ENCODE measurements at places on chromosomes 1 and 21. TPM values are rescaled to one million over a fixed set of nuclear protein-coding genes. Genes with fewer than 3 reads are reported as not detected.

GRCh38 chr1:216332003-216332402 is 91.2 kb downstream of the USH2A start:
- H3K36me3 ChIP-seq = no peaks in the 10 kb centered on the region
- no peak overlapping the region for H3K4me3 ChIP-seq
- no peak for DNase-seq
- no peaks in the 10 kb centered on the region for H3K27me3 ChIP-seq

GRCh38 chr1:235074523-235075047 is 54.1 kb downstream of the TOMM20 start:
- H3K4me3 ChIP-seq = no peak overlapping the region
- H3K36me3 ChIP-seq = no peaks in the 10 kb centered on the region
- H3K27ac ChIP-seq = peak overlapping the region; percentile 82
- H3K4me1 ChIP-seq = peaks cover 40% of the 10 kb centered on the region

The MACF1 gene
- 214 TPM for total RNA-seq

DNA sequence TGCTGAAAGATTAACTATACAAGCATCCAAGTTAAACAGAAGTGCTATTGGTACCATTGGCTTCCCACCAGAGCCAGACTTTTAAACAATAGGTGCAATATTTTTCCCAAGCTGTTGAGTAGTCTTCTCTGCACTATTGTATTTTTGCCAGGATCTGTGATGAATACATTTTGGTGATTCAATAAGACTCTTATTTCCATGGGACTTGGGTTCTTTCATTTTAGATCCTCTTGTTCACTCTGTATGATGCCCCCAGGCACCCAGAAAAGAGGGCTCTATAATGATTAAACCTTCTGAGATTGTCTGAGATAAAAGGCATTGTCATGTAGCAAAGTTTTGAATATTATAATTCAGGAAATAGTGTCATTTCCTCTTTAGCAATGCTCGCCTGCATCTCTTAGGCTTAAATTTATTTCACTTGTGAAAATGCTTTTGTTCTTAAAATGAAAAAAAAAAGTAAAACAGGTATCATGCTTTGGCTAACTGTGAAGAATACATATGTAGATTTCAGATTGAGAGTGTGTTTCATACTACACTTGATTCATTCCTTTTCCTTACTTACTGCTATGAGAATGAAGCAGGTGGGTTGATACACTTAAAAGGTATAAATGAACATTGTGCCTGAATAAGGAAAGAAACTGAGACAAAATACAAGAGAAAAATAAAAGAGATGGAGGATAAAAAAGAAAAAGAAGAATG is 275.0 kb downstream of the HMCN1 start:
- no peak overlapping the region for H3K4me3 ChIP-seq
- no peaks in the 10 kb centered on the region for H3K4me1 ChIP-seq
- no peaks in the 10 kb centered on the region for H3K36me3 ChIP-seq
- H3K27ac ChIP-seq = no peak overlapping the region
- DNase-seq = no peak

- H3K4me1 ChIP-seq = peaks cover 16% of the 10 kb centered on the region
- H3K27ac ChIP-seq = peak overlapping the region; percentile 96
- H3K27me3 ChIP-seq = no peaks in the 10 kb centered on the region
- H3K4me3 ChIP-seq = peak overlapping the region; percentile 13
- DNase-seq = no peak
These were observed 3.1 kb upstream of the NID1 start for GRCh38 chr1:236067854-236068454.

The CNTN2 gene
- total RNA-seq = 6.1 TPM

- H3K27me3 ChIP-seq = no peaks in the 10 kb centered on the region
- H3K36me3 ChIP-seq = no peaks in the 10 kb centered on the region
- no peak for DNase-seq
- no peaks in the 10 kb centered on the region for H3K4me1 ChIP-seq
- no peak overlapping the region for H3K27ac ChIP-seq
- H3K4me3 ChIP-seq = no peak overlapping the region
These were observed 6.3 kb upstream of the GOLT1A start for GRCh38 chr1:204219971-204220616.

DNA sequence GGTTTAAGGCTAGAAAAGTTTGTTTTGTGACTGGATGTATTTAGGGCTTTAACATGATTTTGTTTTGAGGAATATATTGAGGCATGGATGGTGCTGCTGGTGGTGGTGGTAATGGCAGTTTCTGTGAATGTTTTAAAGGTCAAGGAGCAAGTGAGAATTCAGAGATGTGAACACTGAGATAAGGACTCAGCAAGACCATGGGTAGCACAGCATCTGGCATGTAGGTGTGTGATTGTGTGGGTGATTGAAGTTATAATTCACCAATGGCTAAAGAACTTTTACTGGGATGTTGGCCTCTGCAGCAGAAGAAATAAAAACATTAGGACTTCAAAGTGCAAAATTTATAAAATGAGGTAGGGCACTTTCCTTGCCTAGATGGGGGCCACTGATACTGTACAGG is 65.9 kb downstream of the MACF1 start:
- no peaks in the 10 kb centered on the region for H3K27me3 ChIP-seq
- H3K4me3 ChIP-seq = no peak overlapping the region
- H3K27ac ChIP-seq = no peak overlapping the region
- DNase-seq = no peak
- H3K4me1 ChIP-seq = peaks cover 9% of the 10 kb centered on the region
- no peaks in the 10 kb centered on the region for H3K36me3 ChIP-seq

- no peak overlapping the region for H3K4me3 ChIP-seq
- H3K27me3 ChIP-seq = no peaks in the 10 kb centered on the region
- DNase-seq = no peak
- no peak overlapping the region for H3K27ac ChIP-seq
- no peaks in the 10 kb centered on the region for H3K36me3 ChIP-seq
- H3K4me1 ChIP-seq = no peaks in the 10 kb centered on the region
These were observed 711.1 kb upstream of the CHRM3 start for GRCh38 chr1:238675221-238675620.

- H3K27ac ChIP-seq = no peak overlapping the region
- H3K4me1 ChIP-seq = no peaks in the 10 kb centered on the region
- no peaks in the 10 kb centered on the region for H3K27me3 ChIP-seq
- DNase-seq = no peak
- no peaks in the 10 kb centered on the region for H3K36me3 ChIP-seq
- H3K4me3 ChIP-seq = no peak overlapping the region
These were observed 49.6 kb downstream of the KCNK2 start for GRCh38 chr1:215132156-215132555.

The DLGAP3 gene
- total RNA-seq = not detected

GRCh38 chr1:168739908-168740307 is 10.9 kb upstream of the DPT start:
- no peaks in the 10 kb centered on the region for H3K4me1 ChIP-seq
- H3K4me3 ChIP-seq = no peak overlapping the region
- no peak for DNase-seq
- H3K27ac ChIP-seq = no peak overlapping the region
- H3K36me3 ChIP-seq = no peaks in the 10 kb centered on the region
- H3K27me3 ChIP-seq = no peaks in the 10 kb centered on the region

The SPRR3 gene
- not detected for total RNA-seq

- H3K4me3 ChIP-seq = no peak overlapping the region
- no peaks in the 10 kb centered on the region for H3K27me3 ChIP-seq
- no peak for DNase-seq
- H3K27ac ChIP-seq = no peak overlapping the region
- no peaks in the 10 kb centered on the region for H3K4me1 ChIP-seq
These were observed 245.0 kb upstream of the OLFM3 start for GRCh38 chr1:102241431-102242338.

The OR2T11 gene
- total RNA-seq = not detected

DNA sequence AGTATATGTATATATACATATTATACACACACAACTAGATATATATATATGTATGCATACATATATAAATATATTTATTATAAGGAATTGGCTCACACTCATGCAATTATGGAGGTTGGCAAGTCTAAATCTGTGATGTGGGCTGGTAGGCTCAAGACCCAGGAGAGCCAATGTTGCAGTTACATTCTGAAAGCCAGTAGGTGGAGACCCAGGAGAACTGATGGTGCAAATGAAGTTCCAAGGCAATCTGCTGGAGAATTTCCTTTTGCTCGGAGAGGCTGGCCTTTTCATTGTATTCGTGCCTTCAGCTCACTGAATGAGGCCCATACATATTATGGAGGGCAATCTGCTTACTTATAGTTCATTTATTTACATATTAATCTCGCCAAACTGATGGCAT is 9.4 kb downstream of the IVL start:
- no peak overlapping the region for H3K4me3 ChIP-seq
- no peaks in the 10 kb centered on the region for H3K4me1 ChIP-seq
- H3K27ac ChIP-seq = no peak overlapping the region
- no peaks in the 10 kb centered on the region for H3K27me3 ChIP-seq
- no peaks in the 10 kb centered on the region for H3K36me3 ChIP-seq

The CTSE gene
- not detected for total RNA-seq

GRCh38 chr1:115782571-115783281 is 14.2 kb upstream of the CASQ2 start:
- H3K27me3 ChIP-seq = no peaks in the 10 kb centered on the region
- DNase-seq = no peak
- no peaks in the 10 kb centered on the region for H3K4me1 ChIP-seq

DNA sequence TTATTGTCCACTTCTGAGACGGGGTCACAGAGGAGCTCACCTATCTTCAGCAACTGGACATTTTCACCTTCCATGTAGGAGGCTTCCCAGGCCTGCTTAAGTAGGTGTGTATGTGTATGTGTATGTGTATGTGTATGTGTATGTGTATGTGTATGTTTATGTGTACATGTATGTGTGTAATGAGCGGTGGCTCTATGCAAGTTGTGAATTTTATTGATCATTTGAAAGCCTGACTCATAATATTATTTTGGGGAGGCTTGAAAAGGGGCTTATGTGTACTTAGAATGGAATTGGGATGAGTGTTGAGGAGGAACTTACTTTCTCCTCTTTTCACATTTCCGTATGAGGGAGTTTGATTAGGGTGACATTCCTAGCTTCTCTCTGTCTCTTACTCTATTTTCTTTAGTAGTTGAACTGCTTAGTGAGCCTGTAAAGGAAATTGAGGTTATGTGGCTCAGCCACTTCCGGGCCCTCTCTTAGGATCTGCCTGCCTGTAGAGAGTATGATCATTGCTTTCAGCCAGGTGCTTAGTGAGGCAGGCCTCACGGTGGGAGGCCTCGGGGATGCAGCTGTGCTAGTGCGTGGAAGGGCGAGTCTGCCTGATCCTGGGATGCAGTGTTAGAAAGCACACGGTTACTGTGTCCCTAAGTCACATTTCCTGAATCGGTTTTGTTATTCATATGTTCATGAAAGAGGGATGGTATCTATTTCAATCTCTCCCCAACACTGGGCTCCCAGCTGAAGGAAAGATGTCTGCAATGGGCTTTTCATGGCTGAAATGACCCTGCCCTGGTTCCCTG is 61.0 kb downstream of the IER5 start:
- H3K4me1 ChIP-seq = no peaks in the 10 kb centered on the region
- DNase-seq = no peak
- no peaks in the 10 kb centered on the region for H3K27me3 ChIP-seq
- no peak overlapping the region for H3K4me3 ChIP-seq
- no peaks in the 10 kb centered on the region for H3K36me3 ChIP-seq

GRCh38 chr1:204343802-204344201 is 15.9 kb downstream of the PLEKHA6 start:
- H3K27me3 ChIP-seq = no peaks in the 10 kb centered on the region
- no peak overlapping the region for H3K4me3 ChIP-seq
- H3K36me3 ChIP-seq = no peaks in the 10 kb centered on the region
- H3K4me1 ChIP-seq = no peaks in the 10 kb centered on the region
- no peak overlapping the region for H3K27ac ChIP-seq
